ENCODE measurements at places on chromosomes 13 and 19. TPM values are rescaled to one million over a fixed set of nuclear protein-coding genes. Genes with fewer than 3 reads are reported as not detected.

Gene CNN1
- total RNA-seq, result 0.13 TPM

Gene ONECUT3
- not detected for total RNA-seq

Gene NXNL1
- not detected for total RNA-seq

Gene PIP5K1C
- total RNA-seq, result 23.5 TPM

Gene MEF2B
- not detected for total RNA-seq

Gene SYT5
- 0.07 TPM for total RNA-seq

Gene IZUMO2
- total RNA-seq, result not detected

Gene VAV1
- total RNA-seq, result not detected

Gene CGB5
- 0.22 TPM for total RNA-seq

Gene TTC9B
- not detected for total RNA-seq

Gene COG6
- 25.3 TPM for total RNA-seq

Gene ERICH6B
- not detected for total RNA-seq
